BE2C (cell line): ENCODE measurements at places on chromosomes 2 and 18.
A peak's percentile ranks its signal among the peaks of the same experiment; 100 is the strongest.

GRCh38 chr2:201260302-201260800, at the start of gene CASP8:
Gene CASP8, plus strand, starts transcription at chr2:201260536. Its CDS starts 5,951 bp downstream, at chr2:201266487.
- DNase-seq: no peak

DNA sequence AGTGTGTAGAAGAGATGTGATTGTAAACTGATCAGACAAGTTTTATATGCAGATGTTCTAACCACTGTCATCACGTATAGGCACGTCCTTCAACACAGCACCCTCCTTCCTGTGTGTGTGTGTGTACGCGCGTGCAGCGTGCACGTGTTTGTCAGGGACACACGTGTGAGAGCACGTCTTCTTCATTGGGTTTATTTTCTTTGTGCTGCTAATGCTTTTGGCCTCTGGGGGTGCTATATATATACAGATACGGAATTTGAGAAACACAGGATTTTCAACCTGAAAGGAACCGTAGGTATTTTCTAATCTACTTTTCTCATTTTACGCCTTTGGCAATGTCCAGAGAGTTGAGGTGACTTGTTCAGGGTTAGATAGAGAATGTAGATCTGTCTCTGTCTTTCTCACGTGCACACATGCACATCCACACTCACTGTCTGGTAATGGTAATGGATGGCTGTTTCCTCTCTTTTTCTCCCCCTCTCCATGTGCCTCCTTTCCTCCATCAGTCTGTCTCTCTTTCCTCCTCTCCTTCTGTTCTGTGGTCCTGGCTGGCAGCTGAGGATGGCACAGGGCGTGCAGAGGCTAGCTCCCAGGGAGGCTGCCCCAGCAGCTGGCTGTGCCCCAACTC, 13.4 kb upstream of the CELF4 start:
- DNase-seq: peak; percentile 26

DNA sequence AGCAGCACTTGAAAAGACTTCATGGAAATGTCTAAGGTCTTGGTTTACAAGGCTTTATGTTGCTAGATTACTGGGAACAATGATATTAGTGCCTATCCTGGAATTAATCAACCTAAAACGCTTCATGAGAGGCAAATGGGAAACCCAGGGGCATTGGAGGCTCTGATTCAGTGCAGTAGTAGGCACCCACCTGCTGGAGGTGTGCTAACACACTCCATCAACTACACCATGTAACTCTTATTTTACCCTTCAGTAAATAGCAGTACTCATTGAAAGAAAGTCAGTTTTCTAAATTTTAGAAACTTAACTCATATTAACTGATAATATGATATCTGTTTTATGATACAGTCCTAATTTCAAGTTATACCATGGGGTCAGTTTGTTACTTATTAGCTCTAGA, 17.4 kb upstream of the HNRNPA3 start:
- no peak for DNase-seq

DNA sequence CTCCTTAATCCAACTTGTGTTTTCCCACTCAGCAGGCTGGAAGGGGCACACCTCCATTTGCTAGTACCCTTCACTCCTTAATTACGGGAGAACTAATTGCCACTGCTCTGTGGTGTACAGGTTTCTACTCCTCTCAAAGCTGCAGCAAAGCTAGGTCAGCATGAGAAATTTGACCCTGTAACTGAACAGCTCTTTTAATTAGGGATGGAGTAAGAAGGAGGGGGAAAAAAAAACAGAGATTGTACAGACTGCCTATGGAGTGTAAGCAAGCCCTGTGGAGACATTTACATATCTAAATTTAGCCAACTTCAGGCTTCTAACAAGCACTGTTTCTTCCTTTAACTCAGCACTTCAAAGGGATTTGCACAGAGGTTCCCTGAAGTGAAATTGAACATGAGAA, 629.7 kb upstream of the SETBP1 start:
- DNase-seq: no peak

GRCh38 chr2:45585267-45585861, 25.7 kb downstream of the SRBD1 start:
- DNase-seq: peak; percentile 27

- DNase-seq: no peak
These were observed 5.0 kb downstream of the RBKS start for GRCh38 chr2:27885234-27885633.

- no peak for DNase-seq
These were observed 558 bp downstream of the MRPS5 start for GRCh38 chr2:95121093-95121406.

GRCh38 chr2:174929786-174930185, 75.4 kb downstream of the CHN1 start:
- DNase-seq: no peak

GRCh38 chr2:20416723-20417122, 30.2 kb upstream of the RHOB start:
- DNase-seq: no peak

- DNase-seq: no peak
These were observed 54.5 kb upstream of the BIN1 start for GRCh38 chr2:127161176-127162136.

GRCh38 chr2:27729198-27729597, 42.3 kb upstream of the MRPL33 start:
- DNase-seq: no peak

DNA sequence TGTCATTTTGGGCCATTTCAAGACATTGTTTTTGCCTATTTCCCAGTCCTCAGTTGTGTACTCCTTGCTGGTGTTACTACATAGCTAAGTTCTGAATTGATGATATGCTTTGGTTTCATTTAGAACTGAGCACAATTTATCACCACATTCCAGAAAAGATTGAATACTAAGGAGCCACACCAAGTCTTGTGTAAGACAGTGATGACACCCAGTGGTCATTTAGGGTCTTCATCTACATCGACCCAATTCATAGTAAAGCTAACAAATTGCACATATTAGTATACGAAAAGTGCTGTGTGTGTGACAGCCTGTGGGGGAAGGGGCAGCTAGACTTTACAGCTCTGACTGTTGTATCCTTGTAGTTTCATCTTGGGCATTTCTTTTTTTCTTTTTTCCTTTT, 10.9 kb upstream of the DLX2 start:
- DNase-seq: no peak

GRCh38 chr2:206968134-206969086, 29.1 kb downstream of the CPO start:
- DNase-seq: no peak

GRCh38 chr2:114684403-114684802, 242.0 kb downstream of the DPP10 start:
- DNase-seq: no peak

DNA sequence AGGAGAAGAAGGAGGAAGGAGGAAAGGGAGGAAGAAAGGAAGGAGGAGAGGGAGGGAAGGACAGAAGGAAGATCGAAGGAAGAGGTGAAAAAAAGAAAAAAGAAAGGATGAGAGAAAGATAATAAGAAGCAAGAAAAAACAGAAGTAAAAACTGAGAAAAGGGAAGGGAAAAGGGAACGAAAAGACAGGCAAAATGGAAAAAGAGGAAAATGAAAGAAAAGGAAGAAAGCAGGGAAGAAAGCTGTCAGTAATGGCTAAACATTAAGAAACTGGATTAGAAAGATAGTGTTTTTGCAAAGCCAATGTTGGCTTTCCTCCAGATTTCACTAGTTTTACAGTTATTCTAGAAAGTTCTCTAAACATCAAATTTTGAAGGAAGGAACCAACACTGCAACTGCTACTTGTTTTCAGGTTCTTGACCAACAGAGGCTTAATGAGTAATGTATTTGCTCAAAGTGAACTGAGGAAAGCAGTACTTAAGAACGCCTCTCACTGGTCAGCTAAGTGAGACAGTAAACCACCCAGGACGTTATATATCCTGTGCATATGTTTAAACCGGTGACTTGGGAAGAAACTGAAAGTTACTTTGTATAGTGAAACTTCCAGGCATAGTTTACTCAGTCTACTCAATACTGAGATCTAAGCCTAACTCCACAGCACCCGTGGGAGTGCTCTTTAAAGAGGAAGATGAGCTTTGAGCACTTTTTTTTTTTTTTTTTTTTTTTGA, 286.2 kb upstream of the TRIB2 start:
- no peak for DNase-seq

GRCh38 chr2:38750011-38750890, 910 bp downstream of the SRSF7 start:
- DNase-seq: peak; percentile 42

- DNase-seq: no peak
These were observed 149.2 kb upstream of the NCK2 start for GRCh38 chr2:105595536-105595935.

DNA sequence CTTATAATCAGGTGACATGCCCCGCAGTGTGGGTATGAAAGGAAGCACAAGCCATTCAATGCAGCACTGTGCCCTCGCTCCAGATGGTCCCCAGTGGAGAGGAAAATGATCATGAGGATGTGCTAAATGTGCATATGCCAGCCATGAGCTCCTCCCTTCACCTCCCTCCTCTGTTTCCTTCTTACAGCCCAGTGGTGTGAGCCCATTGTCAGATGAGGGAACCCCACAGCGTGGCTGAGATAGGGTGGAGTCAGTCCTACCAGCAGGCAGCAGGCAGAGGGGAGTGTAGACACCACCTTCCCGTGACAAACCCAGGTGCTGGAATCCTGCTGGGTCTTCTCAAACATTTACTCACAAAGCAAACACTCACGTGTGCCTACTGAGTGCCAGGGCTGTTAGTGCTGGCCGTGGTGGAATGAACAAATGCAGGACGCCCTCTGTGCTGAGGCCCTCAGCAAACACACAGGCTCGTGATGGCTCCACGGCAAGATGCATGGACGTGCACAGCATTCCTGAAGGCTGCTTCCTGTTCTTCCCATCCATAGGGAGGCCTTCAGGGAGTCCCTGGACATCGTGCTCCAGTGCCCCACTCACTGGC, 181.7 kb upstream of the TPO start:
- no peak for DNase-seq

GRCh38 chr2:98825858-98826257, 94.9 kb upstream of the MGAT4A start:
- DNase-seq: no peak

DNA sequence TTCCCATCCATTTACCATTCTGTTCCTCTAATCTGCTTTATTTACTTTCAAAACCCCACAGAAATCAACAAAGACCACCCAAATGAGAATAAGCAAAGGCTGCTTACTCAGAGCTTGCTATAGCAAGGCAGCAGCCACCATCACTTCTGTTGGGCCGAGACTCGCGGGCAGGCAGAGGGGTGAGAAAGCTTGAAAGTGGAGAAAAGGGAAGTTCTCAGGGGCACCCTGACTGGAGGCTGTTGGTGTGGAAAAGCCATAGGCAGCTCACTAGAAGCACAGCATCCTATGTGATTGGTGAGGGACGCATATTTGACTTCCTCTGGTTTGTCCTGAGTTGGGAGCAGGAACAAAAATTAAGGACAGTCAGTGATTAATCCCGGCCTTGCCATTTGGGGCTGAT, 269.7 kb upstream of the THSD7B start:
- DNase-seq: no peak

- peak; percentile 91 for DNase-seq
These were observed 312.9 kb downstream of the PRKCE start for GRCh38 chr2:45964223-45964841.

DNA sequence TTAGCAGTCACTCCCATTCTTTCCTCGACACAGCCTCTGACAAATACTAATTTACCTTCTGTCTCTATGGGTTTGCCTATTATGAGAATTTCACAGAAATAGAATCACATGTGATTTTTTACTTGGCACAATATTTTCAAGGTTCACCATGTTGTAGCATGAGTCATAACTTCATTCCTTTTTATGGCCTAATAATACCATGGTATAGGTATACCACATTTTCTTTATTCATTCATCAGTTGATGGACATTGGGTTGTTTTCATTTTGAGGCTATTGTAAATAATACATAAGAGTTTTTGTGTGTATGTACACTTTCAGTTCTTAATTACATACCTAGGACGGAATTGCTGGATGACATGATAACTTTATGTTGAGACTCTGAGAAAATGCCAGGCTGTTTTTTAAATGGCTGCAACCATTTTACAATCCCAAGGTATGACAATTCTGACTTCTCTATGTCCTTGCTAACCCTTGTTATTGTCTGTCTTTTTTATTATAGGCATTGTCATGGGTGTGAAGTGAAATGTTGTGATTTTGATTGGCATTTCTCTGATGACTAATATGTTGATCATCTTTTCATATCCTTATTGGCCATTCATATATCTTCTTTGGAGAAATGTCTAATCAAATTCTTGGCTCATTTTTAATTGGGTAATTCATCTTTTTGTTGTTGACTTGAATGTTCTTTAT, 87.9 kb downstream of the IRS1 start:
- no peak for DNase-seq

DNA sequence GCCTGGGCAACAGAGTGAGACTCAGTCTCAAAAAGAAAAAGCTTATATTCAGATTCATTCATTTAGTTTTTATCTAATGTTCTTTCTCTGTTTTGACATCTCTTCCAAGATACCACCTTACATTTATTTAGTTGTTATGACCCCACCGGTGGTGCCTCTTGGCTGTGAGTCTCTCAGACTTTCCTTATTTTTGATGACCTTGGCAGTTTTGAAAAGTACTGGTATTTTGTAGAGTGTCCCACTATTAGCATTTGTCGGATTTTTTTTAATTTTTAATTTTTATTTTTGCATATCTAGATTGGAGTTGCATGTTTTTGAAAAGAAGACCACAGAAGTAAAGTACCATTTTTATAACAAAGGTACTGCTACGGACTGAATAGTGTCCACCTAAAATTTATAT, 351.7 kb upstream of the KYNU start:
- no peak for DNase-seq

- DNase-seq: no peak
These were observed 111.6 kb upstream of the DLX2 start for GRCh38 chr2:172214252-172214651.

DNA sequence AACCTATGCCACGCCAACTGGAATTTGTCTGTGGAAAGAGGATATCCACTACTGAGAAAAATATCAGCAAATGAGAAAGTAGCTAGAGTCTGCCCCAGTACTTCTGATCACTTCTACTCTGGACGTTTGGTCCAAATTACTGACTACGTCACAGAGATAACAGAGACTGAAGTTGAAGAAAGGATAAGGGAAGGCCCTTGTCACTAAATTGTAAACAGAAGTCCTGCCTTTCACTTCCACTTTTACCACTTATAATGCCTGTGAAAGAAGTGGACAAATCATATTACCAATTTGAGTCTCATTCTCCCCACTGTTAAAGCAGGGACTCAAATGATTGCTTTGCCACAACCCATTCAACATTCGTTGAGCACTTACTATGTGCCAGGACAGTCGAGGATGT, 173.9 kb upstream of the ERBB4 start:
- no peak for DNase-seq

DNA sequence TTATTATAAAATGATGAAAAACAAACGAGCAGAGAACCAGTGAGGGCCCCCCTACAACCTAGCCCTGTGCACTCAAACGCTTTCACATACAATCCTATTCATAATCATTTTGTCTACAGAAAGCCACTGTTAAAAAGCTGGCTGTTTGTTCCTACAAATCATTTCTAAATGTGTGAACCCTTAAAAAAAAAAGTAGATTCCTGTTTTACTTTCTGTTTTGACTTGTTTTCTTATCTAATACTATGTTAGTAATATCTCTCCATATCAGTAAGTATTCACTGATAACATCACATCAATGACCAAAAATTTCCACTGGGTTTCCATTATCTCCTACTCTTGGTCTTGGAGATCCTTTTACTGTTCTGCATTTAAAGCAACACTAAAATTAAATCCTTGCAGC, 128.8 kb upstream of the TTC39C start:
- DNase-seq: no peak

GRCh38 chr18:75977081-75977480, 518.0 kb downstream of the ZNF516 start:
- no peak for DNase-seq

- no peak for DNase-seq
These were observed 33.7 kb downstream of the EMILIN2 start for GRCh38 chr18:2880473-2880872.

GRCh38 chr2:20447437-20448245, 767 bp downstream of the RHOB start:
- peak; percentile 45 for DNase-seq
